ENCODE measurements at places on chromosomes 4 and X.
A peak's percentile ranks its signal among the peaks of the same experiment; 100 is the strongest.

- DNase-seq, result peak; percentile 23
Measured at GRCh38 chr4:156781852-156782251, 189.7 kb downstream of the PDGFC start.

DNA sequence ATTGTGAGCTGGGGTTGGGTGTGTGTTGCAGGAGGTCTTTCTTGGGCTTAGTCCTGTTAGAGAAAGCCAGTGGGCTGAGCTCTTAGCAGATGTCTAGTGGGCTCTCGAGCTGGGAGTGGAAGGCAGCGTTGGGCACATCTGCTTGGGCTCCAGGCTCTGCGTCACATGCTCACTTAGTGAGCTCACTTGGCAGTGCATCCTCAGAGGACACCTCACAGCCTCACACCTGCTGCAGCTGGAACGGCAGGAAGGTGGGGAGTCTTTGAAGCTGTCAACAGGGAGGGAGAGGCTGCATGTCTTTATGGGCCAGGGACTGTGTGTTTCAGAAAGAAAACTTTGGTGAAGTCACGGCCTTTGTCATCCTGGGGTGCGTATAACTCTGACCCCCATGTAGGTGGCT, 82.2 kb downstream of the PSAPL1 start:
- no peak for DNase-seq

DNA sequence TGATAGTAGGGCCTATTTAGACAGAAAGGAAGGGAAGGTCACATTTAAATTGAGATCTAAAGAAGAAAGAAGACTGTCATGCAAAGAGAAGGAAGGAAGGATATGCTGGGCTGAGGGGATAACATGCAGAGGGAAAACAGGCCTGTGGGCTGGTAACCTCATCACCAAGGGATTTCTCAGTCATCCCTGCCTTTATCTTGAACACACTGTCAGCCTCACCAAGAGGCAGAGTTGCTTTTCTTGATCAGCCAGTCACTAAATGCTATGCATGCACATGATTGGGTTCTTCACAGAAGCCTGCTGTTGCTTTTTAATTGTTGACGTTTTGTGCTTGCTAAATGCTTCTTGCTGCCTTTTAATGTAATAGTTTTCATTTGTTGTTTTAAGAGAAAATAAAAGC, 113.0 kb downstream of the ARHGAP24 start:
- DNase-seq, result no peak

- DNase-seq, result no peak
Measured at GRCh38 chrX:12403474-12404082, 265.3 kb downstream of the FRMPD4 start.

DNA sequence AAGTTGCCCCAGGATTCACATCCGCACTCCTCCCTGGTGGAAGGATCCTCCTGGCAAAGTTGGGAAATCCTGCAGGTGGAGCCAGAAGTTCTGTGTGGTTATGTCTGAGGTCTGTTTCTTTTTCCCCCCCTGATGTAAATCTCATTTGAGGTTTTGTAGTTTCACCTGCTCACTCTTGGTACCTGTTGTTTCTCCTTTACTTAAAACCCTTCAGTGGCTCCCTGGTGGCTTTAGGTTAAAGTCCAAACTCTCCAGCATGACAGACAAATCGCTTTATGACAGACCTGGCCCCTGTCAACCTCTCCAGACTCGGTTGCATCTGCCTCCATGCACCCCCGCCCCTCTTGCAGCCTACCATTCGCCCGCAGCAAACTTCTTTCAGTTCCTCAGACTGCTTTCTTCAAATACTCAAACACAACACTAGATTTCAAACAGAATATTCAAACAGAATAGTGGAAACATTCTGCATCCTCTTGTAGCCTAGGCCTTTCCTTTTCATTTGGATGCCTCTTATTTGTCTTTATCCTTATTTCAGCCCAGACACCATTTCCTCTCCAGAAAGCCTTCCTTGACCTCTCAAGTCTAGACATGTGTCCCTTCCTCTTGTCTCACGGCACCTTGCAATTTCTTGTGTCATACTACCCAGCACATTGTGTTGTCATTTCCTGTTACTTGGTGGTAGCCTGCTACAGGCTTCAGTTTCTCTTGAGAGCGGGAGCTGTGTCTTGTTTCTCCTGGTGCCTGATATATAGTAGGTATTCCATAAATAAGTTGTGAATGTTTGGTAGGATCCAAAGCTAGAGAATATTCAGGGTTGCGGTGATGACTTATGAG, 24.8 kb downstream of the IL13RA1 start:
- no peak for DNase-seq

DNA sequence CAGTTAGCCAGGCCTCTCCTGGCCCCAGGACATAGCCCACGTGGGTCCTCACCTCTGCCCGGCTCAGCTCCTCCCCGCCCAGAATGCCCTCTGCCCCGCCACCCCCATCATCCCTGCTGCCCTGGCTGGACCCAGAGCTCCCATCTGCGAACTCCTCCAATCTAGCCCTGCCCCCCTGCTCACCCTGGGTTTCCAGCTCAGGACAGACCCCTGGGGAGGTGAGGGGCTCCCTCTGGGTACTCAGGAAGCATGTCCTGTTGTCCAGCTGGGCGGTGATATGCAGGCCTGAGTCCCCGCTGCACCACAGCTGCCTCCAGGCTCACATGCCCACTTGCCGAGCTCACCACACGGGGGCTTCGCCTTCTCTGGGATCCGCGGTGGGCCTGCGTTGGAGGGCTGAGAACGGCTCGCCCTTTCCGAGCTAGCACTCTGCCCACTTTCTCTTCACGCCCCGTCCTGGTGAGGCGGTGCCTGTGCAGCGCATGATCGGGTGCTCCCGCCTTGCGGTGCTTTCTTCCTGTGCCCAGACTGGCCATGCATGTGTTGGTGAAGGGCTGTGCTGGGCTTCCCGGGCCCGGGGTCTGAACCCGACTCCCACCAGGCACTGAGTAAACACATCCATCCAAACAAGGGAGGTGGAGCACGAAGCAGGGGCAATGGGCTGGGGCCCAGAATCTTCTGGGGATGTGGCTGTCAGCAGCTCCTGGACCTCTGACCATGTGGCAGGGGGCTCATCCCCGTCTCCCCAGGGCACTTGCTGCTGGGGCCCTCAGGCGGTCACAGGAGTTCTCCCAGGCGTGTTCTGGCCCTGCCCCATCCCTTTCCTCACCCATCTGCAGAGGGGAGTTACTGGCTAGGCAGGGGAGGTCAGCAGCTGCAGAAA, 74.3 kb downstream of the RGS12 start:
- no peak for DNase-seq

DNA sequence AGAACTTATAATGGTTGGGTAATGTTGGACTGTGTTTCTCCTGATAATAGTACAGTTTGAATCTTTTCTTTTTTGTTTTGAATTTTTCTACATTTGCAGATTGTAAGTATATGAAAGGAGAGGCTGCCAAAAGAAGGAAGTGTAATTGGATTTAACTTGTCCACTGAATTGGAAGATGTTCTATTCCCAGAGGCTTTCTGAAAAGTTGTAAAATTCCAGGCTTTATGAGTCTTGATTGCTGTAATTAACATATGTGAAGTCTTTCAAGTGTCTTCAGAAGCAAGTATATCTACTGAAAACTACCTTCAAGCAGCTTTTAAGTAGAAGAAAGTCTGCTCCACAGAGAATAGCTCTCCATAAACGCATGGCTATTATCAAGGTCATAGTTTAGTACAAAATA, 2456.4 kb downstream of the PCDH7 start:
- no peak for DNase-seq

Data from umbilical cord (tissue), 2 donors.